Astrocyte (in vitro differentiated cells and primary cell): ENCODE measurements at places on chromosomes 13 and 19.

- H3K27ac ChIP-seq, result no peak overlapping the region
- H3K27me3 ChIP-seq, result no peaks in the 10 kb centered on the region
- peaks cover 13% of the 10 kb centered on the region for H3K4me1 ChIP-seq
- H3K36me3 ChIP-seq, result peaks cover 6% of the 10 kb centered on the region
- H3K4me3 ChIP-seq, result no peak overlapping the region
Measured at GRCh38 chr19:12664406-12665280, 1.9 kb downstream of the MAN2B1 start.

- H3K4me1 ChIP-seq, result no peaks in the 10 kb centered on the region
- H3K27me3 ChIP-seq, result no peaks in the 10 kb centered on the region
- no peak overlapping the region for H3K27ac ChIP-seq
- no peak overlapping the region for H3K4me3 ChIP-seq
- DNase-seq, result no peak
- H3K36me3 ChIP-seq, result no peaks in the 10 kb centered on the region
Measured at GRCh38 chr13:62629618-62630017, 1214.0 kb upstream of the PCDH20 start.

- peak overlapping the region; percentile 6 for H3K27ac ChIP-seq
- H3K36me3 ChIP-seq, result peaks cover 13% of the 10 kb centered on the region
- no peak for DNase-seq
- no peaks in the 10 kb centered on the region for H3K27me3 ChIP-seq
- H3K4me3 ChIP-seq, result no peak overlapping the region
- H3K4me1 ChIP-seq, result peaks cover 8% of the 10 kb centered on the region
Measured at GRCh38 chr13:33242984-33243617, 42.5 kb downstream of the STARD13 start.

DNA sequence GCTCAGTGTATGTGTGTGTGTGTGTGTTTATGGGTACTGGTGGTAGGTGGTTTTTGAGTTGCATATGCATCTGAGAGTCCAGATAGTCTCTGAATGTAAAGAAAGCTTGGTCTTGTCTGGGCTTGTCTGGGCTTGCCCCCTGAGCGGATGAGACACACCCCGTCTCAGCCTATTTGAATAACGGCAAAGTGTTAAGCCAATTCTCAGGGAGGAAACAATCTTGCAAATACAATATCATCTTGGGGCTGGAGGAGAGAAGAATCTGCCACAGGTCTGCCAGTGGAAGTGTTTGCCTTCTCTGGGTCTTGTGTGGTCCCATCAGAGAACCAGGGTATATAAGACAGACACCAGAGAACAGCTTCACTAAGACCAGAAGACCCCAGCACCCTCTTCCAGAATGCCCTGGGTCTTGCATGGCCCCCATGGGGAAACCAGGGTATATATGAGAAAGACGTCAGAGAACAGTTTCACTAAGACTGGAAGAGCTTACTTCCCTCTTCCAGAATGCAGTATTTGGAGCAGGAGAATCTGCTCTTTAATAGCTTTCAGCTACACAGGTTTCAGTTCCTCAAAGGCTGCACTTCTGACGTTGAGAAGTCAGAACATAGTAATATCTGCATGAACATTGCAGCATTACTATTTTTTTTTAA lies 13.3 kb downstream of the CD70 start:
- H3K27ac ChIP-seq, result no peak overlapping the region
- no peaks in the 10 kb centered on the region for H3K27me3 ChIP-seq
- no peak for DNase-seq
- H3K36me3 ChIP-seq, result no peaks in the 10 kb centered on the region
- H3K4me1 ChIP-seq, result no peaks in the 10 kb centered on the region
- H3K4me3 ChIP-seq, result no peak overlapping the region

- no peak overlapping the region for H3K4me3 ChIP-seq
- peaks cover 5% of the 10 kb centered on the region for H3K27me3 ChIP-seq
- DNase-seq, result no peak
- no peak overlapping the region for H3K27ac ChIP-seq
Measured at GRCh38 chr19:42555317-42555716, 27.0 kb upstream of the CEACAM1 start.

- H3K36me3 ChIP-seq, result no peaks in the 10 kb centered on the region
- DNase-seq, result peak; percentile 99
- peaks cover 3% of the 10 kb centered on the region for H3K4me1 ChIP-seq
- H3K4me3 ChIP-seq, result no peak overlapping the region
- H3K27ac ChIP-seq, result peak overlapping the region; percentile 59
Measured at GRCh38 chr13:67549331-67549730, 319.2 kb upstream of the PCDH9 start.

DNA sequence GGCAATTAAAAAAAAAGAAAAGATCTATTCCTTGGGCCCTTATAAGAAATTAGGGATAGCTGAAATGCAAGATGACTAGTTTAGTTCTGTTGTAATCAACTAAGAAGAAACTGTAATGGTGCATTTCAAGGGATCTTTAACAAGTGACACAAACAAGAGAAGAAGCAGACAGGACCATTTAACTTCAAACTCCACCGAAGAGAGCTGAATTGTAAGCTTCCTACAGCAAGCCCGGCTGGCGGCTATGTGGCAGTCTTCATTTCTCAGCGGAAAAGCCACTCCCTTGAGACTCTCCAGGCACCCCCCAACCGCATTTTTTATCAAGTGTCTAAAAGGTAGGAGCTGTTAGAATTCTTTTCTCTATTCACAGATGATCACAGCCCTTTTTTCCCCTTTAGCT lies 305.2 kb upstream of the ZNF507 start:
- peaks cover 6% of the 10 kb centered on the region for H3K27me3 ChIP-seq
- H3K27ac ChIP-seq, result no peak overlapping the region
- H3K4me3 ChIP-seq, result no peak overlapping the region
- H3K4me1 ChIP-seq, result no peaks in the 10 kb centered on the region
- DNase-seq, result no peak

DNA sequence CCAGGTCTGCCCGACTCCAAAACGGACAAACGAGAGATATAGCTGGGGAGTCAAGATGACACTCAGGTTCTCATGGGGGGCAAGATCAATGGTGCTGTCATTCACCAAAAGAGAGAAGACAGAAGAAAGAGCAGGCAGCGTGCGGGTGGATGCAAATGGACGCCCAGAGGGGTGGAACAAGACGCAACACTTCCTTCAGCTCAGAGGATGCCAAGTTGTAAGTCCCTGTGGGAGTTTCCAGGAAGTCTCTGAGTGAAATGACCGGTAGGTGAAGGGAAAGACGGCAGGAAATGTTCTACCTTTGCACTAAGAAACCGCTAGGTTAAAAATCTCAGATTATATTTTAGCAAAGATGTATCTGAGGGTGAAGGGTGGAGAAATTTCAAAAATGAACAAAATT lies 26.5 kb downstream of the TUBGCP3 start:
- H3K36me3 ChIP-seq, result peaks cover 22% of the 10 kb centered on the region
- H3K27me3 ChIP-seq, result no peaks in the 10 kb centered on the region
- no peak for DNase-seq
- H3K27ac ChIP-seq, result no peak overlapping the region
- H3K4me1 ChIP-seq, result no peaks in the 10 kb centered on the region

DNA sequence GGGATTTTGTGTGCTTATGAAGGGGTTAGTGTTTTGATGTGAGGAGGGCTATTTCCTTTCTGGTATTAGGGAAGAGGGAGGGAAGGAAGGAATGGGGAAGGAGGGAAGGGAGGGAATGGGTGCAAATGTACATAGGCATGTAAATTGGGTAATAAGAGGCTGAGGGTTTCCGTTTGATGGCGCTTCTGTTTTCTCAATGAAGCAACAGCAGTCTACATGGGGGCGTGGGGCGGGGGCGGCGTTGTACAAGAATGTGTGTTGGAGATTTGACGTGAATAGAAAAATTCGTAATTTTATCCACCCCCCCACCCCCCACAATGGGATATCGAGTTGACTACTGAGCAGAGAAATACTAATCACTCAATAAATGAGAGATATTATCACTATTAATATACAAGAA lies 52.5 kb downstream of the PDS5B start:
- H3K27ac ChIP-seq, result no peak overlapping the region
- no peak overlapping the region for H3K4me3 ChIP-seq
- DNase-seq, result no peak
- no peaks in the 10 kb centered on the region for H3K36me3 ChIP-seq

DNA sequence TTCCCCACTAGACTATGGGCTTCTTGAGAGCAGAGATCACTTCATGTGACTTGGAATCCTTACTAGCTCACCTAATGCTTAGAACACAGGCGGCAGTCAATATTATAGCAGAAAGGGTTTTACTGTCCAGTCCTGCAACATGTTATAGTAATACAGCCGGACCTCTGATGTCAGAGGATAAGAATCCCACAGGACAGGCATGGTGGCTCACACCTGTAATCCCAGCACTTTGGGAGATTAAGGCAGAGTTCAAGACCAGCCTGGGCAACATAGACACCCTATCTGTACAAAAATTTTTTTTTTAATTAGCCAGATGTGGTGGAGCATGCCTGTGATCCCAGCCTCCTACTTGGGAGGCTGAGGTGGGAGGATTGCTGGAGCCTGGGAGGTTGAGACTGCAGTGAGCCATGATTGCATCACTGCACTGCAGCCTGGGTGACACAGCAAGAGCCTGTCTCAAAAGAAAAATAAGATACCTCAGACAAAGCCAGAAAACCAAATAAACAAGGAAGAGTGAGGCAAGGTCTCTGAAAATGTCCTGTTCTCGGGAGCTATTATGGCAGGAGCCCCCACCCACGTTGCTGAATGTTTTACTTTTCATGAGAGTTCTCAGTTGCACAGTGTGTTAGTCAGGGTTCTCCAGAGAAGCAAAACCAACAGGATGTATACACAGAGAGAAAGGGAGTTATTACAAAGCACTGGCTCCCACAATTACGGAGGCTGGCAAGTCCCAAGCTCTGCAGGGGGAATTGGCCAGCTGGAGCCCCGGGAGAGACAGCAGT lies 100.8 kb downstream of the UBL3 start:
- H3K27ac ChIP-seq, result peak overlapping the region; percentile 27
- peaks cover 9% of the 10 kb centered on the region for H3K4me1 ChIP-seq
- H3K27me3 ChIP-seq, result no peaks in the 10 kb centered on the region
- H3K4me3 ChIP-seq, result no peak overlapping the region
- H3K36me3 ChIP-seq, result no peaks in the 10 kb centered on the region

GRCh38 chr13:85741017-85741416 lies 58.2 kb downstream of the SLITRK6 start:
- H3K4me3 ChIP-seq, result no peak overlapping the region
- no peaks in the 10 kb centered on the region for H3K4me1 ChIP-seq
- H3K27ac ChIP-seq, result no peak overlapping the region
- no peaks in the 10 kb centered on the region for H3K27me3 ChIP-seq

DNA sequence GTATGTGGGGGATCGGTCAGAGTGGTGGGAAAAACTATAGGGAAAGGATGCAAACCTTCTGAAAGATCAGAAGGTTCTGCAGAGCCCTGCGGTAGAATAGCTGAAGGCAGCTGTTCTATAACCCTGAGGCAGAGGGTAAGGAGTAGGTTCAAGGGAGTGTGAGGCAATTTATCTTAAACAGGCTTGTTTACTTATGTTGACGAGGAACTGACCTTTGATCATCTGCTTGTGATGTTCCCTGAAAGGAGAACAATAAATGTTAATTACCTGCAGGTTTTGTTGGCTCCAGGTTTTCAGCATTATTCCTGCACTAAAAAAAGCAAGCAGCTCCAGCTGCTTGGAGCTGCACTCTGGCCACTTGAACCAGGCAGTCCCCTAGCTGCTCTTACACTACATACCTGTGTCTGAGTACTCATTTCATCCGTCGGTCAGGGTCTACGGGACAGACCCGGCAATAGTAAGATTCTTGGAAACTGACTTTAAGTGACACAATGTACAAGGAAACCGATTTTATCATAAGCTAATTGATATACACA lies 202.1 kb downstream of the TBC1D4 start:
- no peaks in the 10 kb centered on the region for H3K27me3 ChIP-seq
- no peak overlapping the region for H3K27ac ChIP-seq
- H3K4me3 ChIP-seq, result no peak overlapping the region
- no peak for DNase-seq
- no peaks in the 10 kb centered on the region for H3K36me3 ChIP-seq
- H3K4me1 ChIP-seq, result no peaks in the 10 kb centered on the region

DNA sequence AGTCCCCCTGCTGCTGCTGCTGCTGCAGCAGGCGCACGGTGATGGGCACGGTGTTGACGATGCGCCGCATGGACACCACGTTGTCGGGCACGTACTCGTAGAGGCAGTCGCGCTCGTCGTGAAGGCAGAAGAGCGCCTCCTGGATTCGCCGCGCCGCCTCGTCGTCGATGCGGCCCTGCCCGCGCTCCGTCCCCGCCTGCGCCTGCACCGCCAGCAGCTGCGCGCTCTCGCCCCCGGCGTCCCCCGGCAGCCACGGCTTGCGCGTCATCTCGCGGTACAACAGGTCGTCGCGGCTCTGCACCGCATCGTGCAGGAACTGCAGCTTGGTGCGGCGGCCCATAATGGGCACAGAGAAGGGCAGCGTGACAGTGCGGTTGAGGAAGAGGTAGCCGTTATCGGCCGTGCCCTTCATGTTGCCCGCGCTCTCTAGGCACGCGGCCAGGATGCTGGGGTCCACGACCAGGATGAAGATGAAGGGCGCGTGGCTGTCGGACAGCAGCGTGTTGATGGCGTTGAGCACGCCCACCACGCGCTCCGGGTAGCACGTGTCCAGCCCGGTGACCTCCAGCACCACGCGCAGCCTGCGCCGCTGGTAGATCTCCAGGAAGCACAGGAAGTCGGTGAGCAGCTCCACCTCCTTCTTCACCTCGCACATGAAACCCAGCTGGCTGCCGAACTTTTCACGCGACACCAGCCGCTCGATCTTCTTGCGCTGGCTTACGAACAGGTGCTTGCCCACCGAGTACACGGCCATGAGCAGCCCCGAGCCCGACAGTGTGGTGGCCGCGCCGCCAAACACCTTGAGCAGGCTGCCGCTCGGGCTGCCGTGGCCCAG lies 8.1 kb downstream of the NKPD1 start:
- DNase-seq, result peak; percentile 34
- H3K4me1 ChIP-seq, result peaks cover 23% of the 10 kb centered on the region
- peaks cover 18% of the 10 kb centered on the region for H3K27me3 ChIP-seq
- peak overlapping the region; percentile 28 for H3K4me3 ChIP-seq
- no peak overlapping the region for H3K27ac ChIP-seq
